ENCODE measurements at places on chromosomes 12 and 14.

GRCh38 chr12:6818222-6818621 lies 3.4 kb upstream of the GPR162 start:
- DNase-seq: no peak

GRCh38 chr14:25570483-25570882 lies 520.5 kb upstream of the STXBP6 start:
- no peak for DNase-seq

DNA sequence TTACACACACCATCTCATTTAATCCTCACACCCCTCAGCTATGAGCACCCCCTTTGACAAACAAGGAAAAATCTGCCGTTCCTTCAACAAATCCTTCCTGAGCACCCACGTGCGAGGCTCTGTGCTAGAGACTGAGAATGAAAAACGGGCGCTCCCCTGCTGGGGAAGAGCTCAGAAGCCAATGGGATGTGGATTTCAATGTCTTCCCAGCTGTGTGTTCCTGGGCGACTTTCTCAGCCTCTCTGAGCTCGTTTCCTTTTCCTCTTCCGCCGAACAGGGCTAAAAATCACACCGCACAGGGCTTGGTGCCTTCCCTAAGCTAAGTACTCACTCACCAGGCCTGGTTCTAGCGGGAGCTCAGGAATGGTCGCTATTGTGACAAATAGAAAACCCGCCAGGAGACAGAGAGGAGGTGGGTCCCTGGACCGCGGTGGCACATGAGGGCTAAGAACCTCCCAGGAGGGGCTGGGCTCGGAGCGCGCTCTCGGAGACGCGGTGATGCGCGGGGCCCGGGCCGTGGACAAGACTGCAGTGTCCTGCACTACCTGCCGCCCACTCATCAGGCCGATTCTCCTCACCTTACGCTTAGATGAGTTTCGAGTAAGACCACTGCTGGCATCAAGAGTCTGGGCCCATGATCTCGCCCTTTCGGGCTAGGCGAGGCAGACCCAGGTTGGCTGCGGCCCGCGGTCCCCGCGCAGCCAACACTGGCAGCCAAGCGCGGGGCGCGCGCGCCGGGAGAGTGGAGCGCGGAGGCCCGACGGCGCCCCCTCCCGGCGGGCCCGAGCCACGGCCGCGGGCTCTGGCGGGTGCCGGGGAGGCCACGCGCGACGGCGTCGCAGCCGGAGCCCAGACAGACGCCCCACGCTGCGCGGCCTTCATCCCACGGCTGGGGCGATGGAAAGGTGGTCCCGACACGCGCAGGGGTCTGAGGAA lies 17.0 kb downstream of the ZDHHC22 start:
- no peak for DNase-seq

- no peak for DNase-seq
These were observed 242.7 kb downstream of the VRK1 start for GRCh38 chr14:97039717-97040363.

- DNase-seq: peak; percentile 46
These were observed 47.9 kb upstream of the CERS5 start for GRCh38 chr12:50215033-50215432.

GRCh38 chr12:99960311-99960710 lies 24.4 kb downstream of the ANKS1B start:
- no peak for DNase-seq

DNA sequence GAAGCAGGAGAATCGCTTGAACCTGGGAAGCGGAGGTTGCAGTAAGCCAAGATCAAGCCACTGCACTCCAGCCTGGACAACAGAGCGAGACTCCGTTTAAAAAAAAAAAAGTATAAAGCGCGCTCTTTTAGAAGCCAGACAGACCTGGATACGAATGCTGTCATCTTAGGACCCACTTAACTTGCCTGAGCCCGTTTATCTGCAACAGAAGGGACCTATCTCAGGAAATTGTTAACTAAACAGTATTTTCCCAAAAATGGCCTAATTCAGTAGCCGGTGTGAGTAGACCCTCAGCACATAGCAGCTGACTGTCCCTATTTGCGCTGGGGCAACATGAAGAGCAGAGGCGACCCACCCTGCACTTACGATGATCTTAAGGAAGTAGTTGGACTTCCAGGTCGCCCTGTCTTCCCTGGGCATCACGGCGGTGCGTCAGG lies 529 bp downstream of the RPLP0 start:
- no peak for DNase-seq

DNA sequence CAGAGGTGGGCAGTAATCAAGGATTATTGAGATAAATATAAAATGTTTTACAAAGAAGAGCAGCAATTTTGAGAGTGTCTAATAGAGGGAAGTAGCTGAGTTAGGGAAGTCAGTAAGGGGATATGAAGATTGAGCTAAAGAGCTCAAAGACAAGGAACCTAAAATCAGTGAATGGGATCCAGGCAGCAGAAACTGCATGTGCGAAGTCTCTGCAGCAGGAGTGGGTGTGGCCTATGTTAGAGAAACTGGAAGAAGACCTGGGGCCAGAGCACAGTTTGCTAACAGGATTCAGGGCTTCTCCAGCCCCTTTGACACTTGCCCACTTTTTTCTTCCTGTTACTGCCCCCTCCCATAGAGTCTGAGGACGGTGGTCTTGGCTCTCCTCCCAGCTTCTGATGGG lies 36.3 kb upstream of the PLXNC1 start:
- DNase-seq: no peak

GRCh38 chr12:52499806-52500560 lies 6.9 kb upstream of the KRT6A start:
- DNase-seq: peak; percentile 50

DNA sequence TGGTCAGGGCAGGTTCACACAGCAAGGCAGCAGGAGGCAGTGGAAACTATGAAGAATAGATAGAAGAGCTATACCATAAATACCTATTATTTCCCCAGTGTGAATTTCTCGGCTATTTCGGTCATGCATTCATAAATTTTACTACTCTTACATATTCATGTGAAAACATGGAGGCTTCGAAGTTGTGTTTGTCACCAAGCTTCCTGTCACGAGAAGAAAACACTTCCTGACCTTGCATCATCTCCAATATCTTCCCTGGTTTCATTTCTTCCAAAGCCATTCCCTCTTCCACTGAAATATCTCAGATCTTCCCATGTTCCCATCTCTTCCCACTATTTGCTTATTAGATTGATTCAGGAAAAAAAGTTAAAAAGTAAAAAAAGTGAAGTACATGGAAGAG lies 80.4 kb downstream of the CPNE8 start:
- DNase-seq: no peak

GRCh38 chr12:66014818-66015217 lies 115.7 kb downstream of the LLPH start:
- DNase-seq: peak; percentile 56

- DNase-seq: no peak
These were observed 58.3 kb upstream of the ARID2 start for GRCh38 chr12:45671254-45671653.

DNA sequence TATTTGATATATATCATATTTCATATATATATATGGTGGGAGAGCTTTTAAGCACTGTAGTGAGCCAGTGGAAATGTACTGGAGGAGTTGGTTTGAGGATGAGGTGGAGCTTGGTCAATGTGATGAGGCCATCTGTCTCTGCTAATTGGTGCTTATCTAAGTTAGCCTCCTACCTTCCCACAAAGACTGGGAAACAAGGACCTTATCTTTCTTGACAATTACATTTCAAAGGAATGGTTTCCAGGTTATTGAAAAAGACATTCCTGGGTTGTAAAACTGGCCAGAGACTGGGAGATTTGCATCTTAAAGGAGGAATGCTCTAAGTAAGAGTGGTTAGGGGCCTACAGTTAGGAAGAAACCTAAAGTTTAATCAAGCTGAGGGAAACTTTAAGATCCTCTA lies 212.8 kb upstream of the SYT1 start:
- DNase-seq: no peak

GRCh38 chr14:29062976-29063375 lies 296.4 kb downstream of the FOXG1 start:
- no peak for DNase-seq

- no peak for DNase-seq
These were observed at the start of gene SLC5A8 for GRCh38 chr12:101209319-101210302. Gene SLC5A8 (minus strand): TSS chr12:101210238. CDS start chr12:101209848, 390 bp downstream.

- no peak for DNase-seq
These were observed 3.7 kb downstream of the MAX start for GRCh38 chr14:65098586-65098985.

DNA sequence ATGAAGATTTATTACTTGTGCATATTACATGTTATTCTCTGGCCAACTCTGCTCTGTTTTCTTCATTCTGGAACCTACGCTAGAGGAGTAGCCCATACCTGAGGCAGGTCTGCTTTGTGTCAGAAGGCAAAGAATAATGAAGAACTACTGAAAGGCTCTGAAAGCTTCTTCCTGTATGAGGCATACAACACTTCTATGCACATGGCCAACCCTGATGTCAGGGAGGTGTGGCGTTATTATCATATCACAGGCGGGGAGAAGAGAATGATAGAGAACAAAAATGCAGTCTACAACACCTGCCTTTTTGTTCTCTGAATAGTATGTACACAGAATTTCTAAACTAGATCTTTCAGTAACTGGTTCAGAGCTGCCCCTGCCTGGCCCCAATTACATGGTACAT lies 32.5 kb upstream of the CRY1 start:
- DNase-seq: no peak

GRCh38 chr14:90355540-90356518 lies 24.1 kb upstream of the NRDE2 start:
- DNase-seq: no peak

DNA sequence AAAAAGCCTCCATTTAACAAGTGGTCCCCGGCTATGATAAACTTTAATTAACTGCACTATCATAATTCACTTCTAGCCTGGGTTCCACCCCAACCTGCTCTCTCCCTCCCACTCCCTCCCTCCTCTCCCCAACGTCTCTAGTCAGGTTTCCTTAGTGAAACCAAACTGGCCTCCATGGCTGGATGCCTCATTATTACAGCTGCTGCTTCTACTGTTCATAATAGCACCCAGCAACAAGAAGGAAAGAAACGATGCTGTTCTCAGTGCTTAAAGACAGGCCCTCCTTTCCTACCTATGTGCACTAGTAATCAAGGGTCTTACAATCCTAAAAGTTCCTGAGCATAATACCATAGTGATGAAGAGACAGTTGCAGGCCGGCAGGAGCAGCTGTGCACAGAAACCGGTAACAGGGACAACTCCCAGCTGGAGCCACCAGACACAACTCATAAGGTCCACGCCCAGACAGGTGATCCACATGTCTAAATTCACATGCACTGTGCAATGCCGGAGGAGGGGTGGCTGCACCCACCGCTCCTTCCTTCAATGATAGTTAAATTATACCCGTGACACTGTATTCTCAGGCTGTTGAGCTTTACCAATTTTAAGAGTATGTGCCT lies 6.2 kb downstream of the IRF2BPL start:
- no peak for DNase-seq

DNA sequence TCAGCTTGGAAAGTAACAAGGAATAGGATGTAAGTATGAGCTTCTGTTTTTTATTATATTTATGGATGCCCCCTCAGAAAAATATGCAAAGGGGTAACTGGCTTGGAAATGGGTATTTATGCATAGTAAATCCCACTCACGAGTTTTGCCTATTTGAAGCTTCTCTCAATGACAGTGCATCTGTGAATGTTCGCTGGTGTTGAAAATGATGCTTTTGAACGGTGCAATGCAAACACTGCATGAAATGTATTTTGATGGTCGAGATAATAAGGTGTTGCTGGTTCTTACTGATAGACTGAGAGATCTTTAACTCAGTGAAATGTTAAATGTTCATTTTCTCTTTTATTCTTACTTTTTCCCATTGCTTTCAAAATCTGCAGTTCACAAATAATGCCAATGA lies 36.0 kb upstream of the PSEN1 start:
- no peak for DNase-seq

- DNase-seq: no peak
These were observed 86.3 kb upstream of the PDZRN4 start for GRCh38 chr12:41101806-41102205.

DNA sequence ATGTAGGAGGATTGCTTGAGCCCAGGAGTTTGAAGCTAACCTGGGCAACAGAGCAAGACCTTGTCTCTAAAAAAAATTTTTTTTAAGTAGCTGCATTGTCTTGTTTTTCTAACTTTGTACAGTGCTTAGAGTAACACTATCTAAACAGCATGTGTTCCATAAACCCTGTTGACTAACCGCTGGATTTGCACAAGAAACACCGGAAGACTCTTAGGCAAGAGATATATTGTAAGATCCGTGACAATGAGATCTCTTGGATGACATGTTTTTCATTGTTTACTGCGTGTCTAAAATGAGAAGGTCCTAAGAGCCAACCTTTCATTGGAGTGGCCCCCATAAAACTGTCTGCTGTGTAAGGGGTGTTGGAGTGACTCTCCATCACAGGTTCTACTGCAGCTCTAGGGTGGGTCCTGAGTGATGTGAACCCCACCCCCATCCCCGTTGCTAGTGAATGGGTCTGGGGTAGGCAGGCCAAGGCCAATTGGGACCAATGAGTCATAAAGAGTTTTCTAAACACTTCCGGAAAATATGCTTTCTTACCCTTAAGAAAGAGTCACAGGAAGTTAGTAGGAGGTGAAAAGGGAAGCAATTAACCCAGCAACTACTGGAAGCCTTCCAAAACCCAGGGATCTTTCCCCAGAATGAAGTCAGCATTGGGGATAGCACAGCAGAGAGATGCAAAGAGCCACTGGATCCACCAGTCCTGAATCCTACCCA lies 24.3 kb upstream of the PCNX1 start:
- DNase-seq: peak; percentile 77

- no peak for DNase-seq
These were observed 11.1 kb upstream of the FBRSL1 start for GRCh38 chr12:132478845-132479244.

GRCh38 chr12:56988207-56988739 lies 18.1 kb downstream of the ZBTB39 start:
- DNase-seq: no peak
